Activated naive CD8-positive, alpha-beta T cell treated with anti-CD3 and anti-CD28 coated beads, Interleukin-2, amount 10 ng/mL, durations not matched to agents 7 days and 5 days (primary cell): ENCODE measurements at places on chromosomes 3 and 15. TPM values are rescaled to one million over a fixed set of nuclear protein-coding genes. Genes with fewer than 3 reads are reported as not detected.

DNA sequence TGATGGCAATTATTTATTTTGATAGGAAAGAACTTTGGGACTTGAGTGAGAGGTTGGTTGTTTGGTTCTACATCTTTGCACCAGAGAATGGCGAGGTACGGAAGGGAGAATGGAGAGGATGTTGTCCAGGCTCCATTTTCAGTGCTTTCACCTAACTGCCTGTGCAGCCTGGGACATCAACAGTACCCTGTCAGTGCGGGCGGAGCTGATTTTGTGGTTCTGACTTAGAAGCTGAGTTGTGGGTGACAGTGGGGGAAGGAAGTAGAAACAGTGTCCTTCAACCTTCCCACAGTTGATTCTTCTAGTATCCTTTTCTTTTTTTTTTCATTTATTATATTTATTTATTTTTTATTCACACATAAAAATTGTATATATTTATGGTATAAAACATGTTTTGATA lies 95.3 kb downstream of the TIGIT start:
- DNase-seq = peak; percentile 27

DNA sequence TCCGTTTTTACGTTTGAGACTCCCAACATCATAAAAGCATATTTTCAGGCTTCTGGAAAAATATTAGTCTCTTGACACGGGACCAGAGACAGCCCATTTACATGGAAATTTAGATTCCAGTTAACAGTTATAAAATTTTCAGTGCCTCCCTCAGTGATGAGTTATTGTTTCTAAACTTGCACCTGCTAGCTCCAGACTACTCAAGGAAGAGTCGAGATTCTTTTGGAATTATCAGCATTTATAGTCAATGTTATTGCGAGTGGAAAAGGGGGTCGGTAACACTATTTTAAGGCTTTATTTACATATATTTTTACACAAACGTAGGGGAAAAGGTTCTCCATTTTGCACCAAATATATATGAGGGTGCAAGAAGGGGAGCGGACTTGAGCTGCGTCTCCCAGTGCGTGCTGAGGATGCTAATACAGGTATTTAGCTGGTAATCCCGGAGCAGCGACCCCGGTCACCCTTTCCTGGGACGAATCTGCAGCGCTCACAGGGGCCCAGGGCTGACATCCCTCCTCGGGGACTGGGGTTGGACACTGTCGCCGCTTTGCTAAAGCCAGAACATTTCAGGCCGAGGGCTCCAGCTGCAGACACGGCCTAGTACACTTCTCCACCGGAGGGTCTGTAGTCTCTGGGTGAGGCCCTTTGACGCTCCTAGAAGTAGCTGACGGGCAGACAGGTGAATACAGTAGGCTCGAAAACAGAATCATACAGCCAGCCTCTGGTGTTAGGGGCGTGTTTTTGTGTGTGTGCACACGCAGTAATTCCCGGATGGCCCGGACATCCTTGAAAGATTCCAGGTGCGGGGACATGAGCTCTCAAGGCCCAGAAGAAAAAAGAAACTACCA lies 729 bp upstream of the ZBTB11 start:
- no peak for DNase-seq

DNA sequence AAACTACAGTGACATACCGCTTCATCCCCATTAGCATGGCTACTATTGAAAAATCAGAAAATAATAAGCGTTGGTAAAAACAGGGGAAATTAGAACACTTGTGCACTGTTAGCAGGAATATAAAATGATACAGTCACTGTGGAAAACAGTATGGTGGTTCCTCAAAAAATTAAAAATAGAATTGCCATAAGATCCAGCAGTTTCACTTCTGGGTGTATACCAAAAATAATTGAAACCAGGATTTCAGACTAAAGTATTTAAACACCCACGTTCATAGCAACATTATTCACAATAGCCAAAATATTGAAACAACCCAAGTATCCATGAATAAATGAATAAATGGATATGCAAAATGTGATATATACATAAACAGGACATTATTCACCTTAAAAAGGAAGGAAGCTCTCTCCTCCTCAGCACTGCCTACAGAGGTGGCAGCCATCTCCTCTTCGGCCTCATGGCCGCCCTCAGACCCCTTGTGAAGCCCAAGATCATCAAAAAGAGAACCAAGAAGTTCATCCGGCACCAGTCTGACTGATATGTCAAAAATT lies 34.1 kb downstream of the NGLY1 start:
- DNase-seq = no peak

DNA sequence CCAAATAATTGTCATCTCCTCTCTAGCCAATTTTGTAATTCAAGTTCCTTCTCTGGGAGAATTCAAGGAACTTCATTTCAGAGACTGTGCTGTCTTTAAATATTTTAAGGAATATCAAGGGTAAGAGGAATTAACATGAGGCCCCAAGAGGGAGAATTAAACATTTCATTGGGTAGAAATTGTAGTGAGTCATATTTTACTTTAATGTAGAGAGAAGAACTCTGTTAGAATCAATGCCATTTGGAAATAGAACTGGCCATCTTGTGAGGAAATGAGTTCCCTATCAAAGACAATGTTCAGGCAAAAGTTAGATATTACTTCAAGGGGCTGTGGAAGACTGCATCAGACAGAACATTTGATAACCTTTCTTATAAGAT lies 43.5 kb upstream of the TP63 start:
- DNase-seq = no peak

DNA sequence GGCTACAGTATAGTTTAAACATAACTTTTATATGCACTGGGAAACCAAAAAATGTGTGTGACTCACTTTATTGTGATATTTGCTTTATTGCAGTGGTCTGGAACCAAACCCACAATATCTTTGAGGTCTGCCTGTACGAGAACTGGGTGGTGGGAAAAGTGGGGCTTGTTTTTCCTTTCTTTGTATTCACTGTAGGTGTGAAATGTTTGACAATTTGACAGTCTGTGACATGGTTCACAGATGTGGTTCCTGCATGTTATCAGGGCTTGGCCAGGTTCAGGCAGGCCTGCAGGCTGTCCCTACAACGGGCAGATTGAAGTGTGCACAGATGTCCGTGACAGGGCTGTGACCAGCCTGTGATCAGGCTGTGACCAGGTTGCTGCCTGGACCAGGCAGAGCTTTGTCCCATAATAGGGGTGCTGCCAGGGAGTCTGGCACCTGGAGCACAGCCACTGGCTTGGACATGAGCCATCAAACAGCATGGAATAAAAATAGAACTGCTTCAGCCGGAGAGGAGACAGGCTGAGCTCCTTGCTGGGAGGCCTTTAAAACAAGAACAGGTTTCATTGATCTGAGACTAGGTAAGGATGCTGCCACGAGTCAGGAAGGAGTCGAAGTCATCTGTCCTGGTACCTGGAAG lies 61.0 kb downstream of the KLF13 start:
- DNase-seq = peak; percentile 54

DNA sequence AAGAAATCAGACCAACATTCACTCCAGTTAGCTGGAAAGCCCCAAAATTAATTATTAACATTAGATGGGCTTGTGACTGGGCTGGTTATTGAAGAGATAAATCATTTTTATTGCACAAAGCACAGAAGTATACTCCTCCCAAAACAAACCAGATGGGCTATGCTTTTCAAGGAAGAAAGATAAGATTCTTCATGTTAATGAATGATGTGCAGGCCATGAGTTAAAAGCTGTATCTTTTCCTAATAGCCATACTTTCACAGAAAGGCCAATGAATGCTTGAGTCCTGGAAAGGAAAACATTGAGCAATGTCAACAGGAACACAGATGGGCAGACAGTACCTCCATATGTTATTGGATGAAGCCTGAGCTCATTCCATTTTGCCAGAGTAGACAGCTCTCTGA lies 55.4 kb downstream of the OCA2 start:
- no peak for DNase-seq

- no peak for DNase-seq
Measured at GRCh38 chr3:64316971-64317370, 91.7 kb upstream of the PRICKLE2 start.

DNA sequence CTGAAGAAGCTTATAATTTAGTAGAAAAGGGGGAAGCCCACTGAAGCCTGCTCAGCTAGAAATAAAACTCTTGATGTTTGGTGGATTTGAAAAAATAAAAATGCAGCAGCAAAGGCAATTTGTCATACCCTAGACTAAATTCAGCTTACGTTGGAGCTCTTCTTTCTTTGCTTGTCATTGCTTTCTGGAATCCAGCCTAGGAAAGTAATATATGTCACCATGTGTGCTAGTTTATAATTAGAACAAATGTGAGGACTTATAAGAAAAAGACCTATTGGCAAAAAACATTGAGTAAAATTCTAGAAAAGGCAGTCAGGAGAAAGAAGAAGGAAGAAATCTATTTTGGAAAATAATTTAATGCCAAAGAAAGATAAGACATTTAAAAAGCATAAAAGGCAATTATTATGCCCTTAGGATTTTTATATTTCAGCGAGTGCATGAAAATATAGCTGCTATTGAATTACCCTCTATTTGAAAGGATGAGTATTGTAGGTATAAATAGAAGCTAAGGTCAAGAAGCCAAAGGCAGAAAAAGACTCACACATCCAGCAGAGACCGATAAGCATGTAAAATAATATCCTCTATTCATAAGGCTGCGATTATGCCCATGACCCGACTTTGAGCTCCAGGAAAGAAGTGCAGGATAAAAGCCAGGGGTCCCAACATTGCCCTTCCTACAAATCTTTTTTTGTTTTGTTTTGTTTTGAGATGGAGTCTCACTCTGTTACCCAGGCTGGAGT lies 10.6 kb upstream of the BTBD1 start:
- DNase-seq = no peak

GRCh38 chr3:140914384-140914945 lies 27.2 kb upstream of the SLC25A36 start:
- DNase-seq = no peak

GRCh38 chr15:85543741-85544155 lies 163.3 kb downstream of the AKAP13 start:
- DNase-seq = peak; percentile 68

- DNase-seq = no peak
Measured at GRCh38 chr15:27828746-27829145, 270.4 kb downstream of the OCA2 start.

DNA sequence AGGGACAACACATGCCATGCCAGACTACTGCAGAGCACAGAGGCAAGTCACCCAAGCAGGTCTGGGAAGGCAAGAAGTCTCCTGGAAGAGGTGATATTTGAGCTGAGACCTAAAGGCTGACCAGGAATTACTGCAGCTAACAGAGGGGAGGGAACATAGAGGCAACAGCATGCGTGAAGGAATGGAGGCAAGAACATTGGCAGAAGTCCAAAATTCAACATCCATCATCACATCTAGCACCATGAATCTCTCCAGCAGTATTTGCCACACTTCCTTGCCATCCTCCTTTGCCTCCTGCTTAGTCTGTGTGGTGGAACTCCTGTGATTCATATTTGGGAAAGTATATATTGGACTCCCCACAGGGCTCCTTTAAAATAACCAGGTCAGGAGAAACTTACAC lies 870 bp upstream of the TSEN2 start:
- no peak for DNase-seq

DNA sequence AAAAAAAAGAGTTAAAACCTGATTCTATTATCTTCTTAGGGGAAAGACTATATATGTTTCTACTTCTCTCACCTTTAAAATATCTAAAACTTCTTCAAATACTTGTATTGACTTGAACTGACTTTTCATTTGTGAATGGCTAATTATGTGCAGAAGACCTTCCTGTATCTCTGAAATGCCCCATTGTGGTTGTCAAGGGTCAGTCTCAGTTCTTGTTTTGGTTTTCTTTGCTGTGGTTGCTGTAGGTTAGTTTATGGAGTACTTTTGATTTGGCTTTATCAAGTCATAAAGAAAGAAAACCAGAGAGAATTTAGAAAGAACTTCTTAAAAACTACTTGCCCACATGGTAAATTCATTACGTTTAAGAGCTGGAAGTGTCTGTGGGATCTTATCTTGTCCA lies 345.3 kb upstream of the POU1F1 start:
- no peak for DNase-seq

GRCh38 chr3:108001457-108001856 lies 89.4 kb downstream of the CD47 start:
- DNase-seq = no peak

DNA sequence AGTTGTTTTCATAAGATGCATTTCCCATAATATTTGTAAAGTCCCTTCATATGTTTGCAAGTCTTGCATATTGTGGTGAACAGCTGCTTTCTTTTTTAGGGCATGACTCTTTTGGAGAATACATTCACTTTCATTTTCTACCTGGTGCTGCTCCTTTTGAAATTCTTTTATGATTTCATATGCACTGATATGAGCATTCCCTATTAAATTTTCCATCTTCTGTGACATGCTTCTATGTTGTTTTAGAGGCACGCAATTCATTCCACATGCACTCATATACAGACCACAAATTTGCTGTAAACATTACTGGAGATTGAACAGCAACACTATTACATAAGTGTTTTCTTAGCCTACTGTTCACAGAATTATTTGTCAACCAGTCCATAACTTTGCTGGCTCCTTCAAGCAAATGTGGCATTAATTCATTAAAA lies 92.8 kb upstream of the TNFSF10 start:
- no peak for DNase-seq

GRCh38 chr15:96225642-96226259 lies 104.7 kb upstream of the NR2F2 start:
- DNase-seq = no peak

GRCh38 chr15:95174301-95175259 lies 943.2 kb downstream of the MCTP2 start:
- no peak for DNase-seq

DNA sequence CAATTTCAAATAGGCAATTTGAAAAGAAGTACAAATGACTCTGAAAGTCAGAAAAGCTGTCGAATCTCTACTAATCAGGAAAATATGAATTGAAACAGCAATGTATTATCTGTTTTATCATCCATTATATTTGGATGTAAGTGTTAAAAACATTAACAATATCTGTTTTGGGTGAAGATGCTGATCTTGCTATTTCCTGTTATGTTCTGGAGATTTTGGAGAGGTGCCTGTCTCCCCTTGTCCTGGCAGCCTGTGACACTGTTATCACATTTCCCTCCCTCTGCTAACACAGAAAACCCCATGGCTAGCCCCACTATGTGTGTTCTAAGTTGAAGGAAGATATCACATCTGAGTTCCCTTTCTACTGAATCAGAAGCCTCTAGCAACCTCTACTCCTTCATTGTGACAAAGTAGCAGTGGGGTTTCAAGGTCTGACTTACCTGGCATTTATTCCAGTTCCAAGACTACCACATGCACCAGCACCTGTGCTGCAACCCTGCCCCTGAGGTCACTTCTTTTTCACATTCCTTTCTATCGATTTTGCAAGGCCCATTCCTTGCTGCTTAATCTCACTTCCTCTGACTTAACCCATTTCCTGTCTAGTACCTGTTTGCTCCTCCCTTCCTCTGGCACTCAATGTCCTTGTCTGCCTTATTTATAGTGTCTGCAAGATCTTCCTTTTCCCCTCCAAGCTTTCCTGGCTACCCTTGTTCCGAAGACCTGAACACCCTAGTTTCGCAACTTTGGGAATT lies 95.5 kb upstream of the COL8A1 start:
- DNase-seq = no peak

The DTWD1 gene
- 24.0 TPM for total RNA-seq

The MESP2 gene
- total RNA-seq = not detected

The KNL1 gene
- total RNA-seq = 46.2 TPM

The HYKK gene
- 1.6 TPM for total RNA-seq

The BLM gene
- 36.6 TPM for total RNA-seq

The FRMD5 gene
- total RNA-seq = not detected

The GOLGA8T gene
- 1.5 TPM for total RNA-seq

The UTS2B gene
- not detected for total RNA-seq

The TICRR gene
- 18.6 TPM for total RNA-seq

The TTC23 gene
- 0.82 TPM for total RNA-seq
